ENCODE measurements at places on chromosomes 16 and 17. TPM values are rescaled to one million over a fixed set of nuclear protein-coding genes. Genes with fewer than 3 reads are reported as not detected.

- peak; percentile 1 for DNase-seq
Observed at GRCh38 chr16:57611706-57612105, 16.7 kb upstream of the ADGRG1 start.

- DNase-seq: no peak
Observed at GRCh38 chr17:41511116-41511515, 5.7 kb upstream of the KRT13 start.

GRCh38 chr17:37142294-37142896, 193.6 kb downstream of the AATF start:
- no peak for DNase-seq

DNA sequence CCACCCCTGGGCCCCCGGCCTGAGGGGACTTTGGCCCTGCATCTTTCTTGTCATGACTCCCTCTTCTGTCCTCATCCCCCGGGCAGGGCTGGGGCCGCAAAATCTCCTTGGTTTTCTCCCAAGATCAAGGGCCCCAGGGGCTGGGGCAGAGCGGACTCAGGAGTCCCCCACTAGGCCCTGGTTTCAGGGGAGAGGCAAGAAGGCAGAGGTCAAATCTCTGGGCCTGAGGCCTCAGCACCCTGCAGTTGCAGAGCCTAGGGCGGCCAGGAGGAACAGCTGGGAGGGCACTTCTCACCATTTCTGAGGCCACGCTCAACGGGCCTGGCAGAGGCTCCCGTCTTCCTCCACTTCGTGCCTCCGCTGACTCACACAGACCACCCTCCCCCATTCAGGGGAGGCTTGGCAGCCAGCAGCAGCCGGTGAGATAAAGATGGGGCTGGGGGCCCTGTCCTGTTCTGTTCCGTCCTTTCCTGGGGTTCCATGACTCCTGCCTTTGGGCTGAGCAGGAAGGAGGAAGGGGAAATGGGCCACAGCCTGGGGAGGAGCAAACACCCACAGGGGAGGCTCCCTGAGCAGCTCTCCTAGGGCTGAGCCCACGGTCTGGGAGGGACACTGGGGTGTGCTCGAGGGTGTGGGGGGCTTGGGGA, 12.4 kb downstream of the ZSCAN10 start:
- no peak for DNase-seq

DNA sequence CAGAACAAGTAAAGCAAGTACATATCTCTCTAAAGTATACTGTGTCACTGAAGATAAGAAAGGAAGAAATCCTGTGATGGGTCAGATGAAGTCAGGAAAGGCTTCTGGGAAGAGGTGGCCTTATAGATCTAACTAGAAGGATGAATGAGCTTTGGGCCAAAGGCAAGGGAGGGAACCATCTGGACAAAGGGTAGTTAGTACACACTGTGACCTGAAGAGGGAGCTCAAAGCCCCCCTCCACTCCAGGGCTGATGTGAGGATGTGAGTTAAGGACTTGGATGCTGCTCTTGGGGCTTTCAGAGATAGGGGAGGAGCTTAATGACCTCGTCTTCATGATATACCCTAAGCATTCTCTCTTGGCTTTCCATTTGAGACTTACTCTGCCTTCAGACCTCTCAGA, 185.3 kb upstream of the CACNG3 start:
- no peak for DNase-seq

DNA sequence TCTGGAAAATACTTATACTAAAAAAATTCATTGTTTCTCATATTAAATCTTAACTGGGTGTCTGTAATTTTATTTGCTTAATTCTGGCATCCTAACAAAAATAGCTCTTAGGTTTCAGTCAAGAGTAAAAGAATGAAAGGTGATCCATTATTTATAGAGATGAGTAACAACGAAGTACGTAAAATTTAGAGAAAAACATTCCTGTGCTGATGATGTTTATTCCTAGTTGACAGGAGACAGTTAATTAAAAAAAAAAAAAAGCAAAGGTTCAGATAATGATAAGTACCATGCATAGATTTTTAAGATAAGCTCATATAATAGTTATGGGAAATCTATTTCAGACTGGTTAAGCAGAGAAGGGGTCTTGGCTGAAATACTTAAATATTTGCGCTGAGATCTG, 50.8 kb downstream of the ABCA9 start:
- DNase-seq: no peak

Gene PRAC1
- not detected for total RNA-seq

DNA sequence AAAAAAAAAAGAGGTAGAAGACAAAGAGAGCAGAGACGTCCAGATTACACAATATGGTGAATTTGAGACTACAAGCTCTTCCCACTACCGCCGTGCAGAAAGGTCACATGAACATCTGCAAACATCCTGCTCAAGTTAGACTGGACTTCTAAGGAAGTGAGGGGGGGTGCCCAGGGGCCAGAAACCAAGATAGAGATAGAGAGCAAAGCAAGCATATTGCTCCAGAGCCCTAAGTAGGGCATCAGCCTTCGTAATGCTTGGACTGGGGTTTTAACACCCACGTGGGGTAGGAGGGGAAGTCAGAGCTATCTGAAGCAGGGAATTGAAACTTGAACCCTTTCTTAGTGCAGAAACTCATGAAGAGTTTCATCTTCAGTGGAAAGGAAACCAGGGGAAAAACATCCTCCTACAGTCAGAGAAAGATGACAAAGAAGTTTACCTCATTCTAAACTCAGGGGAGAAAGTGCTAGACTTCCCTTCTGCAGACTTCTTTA, 8.7 kb downstream of the CLEC19A start:
- DNase-seq: peak; percentile 81

Gene HES7
- total RNA-seq: not detected

Gene FZD2
- total RNA-seq: 8.7 TPM

DNA sequence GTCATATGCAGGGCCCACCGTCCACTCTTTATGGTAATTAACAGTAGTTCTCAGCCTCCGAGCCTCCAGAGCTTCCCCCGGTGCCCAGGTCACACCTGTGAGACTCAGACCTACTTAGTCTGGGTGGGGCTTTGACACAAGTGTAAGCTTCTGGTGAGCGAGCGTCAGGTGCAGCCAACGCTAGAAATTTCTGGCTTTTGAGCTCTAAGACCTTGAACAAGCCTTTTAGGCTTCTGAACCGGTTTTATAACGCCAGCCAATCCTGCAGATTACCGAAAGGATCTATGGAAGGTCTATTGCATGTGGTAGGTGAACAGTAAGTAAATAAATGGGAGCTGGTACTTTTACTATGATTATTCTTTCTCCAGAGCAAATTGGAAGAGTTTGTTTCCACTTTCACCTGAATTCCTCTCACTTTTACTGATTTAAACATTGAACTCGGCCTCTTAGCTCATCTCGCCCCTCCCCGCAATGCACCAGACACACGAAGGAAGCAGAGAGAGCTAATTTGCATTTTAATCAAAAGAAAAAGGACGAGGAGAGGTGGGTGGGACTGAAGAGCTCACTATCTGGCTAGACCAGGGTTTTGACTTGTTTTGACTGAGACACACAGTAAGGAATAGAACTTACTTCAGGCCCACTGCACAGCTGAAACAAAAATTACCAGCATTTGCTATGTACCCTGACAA, 47.1 kb downstream of the ABAT start:
- DNase-seq: no peak

Gene COX6A2
- not detected for total RNA-seq

Gene IRX5
- total RNA-seq: 23.3 TPM

Gene TM4SF5
- not detected for total RNA-seq

Gene RNU2-1
- total RNA-seq: 7,693 TPM

- DNase-seq: no peak
Observed at GRCh38 chr17:76500074-76500746, 1.0 kb downstream of the RHBDF2 start.

DNA sequence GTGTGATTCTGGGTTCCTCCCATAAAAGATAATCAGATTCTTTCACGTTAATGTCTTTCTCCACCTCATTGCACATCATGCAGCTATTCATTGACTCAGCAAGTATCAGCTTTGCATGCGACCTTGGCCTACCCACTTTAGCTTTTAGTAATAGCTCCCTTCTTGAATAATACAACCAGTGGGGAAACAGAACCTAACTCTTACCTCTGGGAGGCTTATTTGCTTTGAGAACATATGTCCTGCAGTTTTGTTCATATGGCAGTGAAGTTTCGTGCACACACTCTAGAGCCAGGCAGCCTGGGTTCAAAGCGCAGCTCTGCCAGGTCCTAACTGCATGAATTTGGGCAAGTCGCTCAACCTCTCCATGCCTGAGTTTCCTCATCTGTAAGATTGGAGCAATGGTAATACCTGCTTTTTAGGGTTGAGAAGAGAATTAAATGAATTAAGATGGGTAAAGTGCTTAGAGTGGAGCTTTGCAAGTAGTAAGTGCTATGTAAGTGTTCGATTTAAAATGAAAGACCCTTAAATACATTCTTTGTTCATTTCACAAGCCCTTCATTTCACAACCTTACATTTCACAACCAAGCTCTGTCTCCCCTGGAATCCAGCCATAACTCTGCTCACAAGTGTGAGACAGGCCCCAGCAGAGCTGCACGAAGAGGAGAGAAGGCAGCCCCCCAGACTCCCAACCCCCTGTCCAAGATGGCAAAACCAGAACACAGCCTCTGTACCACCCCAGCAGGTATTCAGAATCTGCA, 29.3 kb downstream of the MAPT start:
- DNase-seq: no peak

- no peak for DNase-seq
Observed at GRCh38 chr17:74815550-74816370, 39.6 kb upstream of the NAT9 start.

DNA sequence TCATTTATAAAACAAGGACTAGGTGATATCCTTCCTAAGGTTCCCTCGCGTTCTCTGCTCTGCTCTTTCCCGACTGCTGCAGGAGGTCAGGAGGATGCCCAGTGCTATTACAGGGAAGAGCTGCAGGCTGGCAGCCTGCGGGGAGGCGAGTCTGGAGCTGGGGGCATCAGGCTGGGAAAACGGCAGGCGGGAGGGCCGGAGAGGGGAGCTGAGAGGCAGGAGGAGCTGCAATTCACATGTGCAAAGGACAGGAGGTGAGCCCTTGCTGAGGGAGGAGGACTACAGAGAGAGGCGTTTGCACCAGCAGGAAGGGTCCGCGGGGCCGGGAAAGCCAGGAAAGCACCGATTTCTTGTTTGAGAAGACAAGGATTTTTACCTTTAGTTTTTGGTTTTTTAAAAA, 8.1 kb downstream of the ADAD2 start:
- no peak for DNase-seq

Gene PPP1R1B
- total RNA-seq: 25.1 TPM

DNA sequence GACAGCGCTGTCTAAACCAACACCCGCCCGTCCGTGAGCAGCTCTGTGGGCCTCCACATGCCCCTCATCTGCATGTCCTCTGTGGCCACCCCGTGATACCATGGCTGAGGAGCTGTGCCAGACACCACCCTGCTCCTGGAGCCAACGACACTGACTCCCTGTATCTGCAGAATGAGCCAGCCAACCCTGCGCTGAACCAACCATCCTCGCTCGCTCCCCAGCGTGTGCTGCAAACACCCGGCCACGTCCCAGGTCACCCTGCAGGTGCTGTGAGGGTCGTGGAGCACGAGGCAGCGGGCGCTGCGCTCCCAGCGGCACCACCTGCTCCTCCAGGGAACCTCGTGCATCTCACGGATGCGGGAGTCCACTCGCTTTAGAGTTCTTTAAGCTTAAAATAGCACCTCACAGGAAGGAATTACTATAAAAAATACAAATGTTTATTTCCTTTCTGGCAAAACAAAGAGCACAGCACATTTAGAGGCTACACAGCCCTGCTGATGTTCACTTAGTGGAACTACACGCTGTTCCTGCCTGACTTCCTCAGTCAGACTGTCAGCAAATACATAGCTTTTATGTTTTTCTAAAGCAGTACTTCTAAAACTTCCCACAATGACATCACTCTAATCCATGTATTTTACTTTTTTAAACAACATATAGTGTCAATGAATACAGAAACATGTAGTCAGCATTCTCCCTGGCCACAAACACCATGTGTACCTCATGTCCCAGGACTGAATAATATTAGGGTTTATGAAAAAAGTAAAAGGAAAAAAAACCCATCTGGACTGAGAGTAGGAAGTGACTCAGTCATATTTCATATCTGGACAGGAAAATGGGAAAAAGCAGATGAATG, 43.5 kb downstream of the MAP1LC3B start:
- DNase-seq: no peak

Gene CHST4
- total RNA-seq: 0.38 TPM

GRCh38 chr16:55825115-55825728, 7.7 kb downstream of the CES1 start:
- no peak for DNase-seq

DNA sequence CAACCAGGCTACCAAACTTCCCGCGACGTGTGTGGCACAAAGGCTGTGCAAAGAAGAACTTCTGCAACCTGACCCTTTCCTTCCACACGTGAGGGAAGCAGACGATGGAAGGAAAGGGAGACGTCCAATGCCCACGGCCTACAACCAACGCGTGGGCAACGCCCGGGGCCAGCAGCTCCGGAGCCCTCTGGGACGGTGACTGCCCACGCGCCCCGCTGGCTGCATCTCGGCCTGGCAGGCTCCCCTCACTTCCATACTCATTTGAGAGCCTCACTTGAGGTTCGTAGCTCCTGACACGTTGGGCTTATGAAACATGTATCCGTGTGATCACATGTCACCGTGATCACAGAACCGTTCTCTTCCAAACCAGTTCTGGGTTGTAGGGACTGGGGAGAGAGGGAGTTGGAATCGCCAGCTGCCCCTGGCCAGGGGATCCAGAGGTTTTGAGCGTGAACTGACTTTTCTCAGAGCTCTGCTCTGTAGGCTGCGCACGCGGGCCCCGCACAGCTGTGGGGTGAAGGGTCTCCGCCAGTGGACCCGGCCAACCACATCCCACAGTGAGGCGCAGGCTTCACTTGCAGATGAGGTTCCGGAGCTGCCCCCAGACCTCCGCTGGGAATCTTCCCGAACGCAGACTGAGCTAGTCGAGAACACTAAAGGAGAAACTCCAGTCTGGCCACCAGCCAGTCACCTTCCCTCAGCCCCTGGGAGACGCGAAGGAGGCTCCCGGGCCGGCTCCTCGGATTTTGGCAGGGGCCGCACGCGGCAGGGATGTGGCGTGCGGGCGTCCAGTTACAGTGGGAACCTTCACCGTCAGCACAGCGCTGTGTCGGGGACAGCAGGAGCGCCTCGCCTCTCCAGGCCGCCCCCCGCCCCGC, 1.0 kb downstream of the LMF1 start:
- peak; percentile 70 for DNase-seq

DNA sequence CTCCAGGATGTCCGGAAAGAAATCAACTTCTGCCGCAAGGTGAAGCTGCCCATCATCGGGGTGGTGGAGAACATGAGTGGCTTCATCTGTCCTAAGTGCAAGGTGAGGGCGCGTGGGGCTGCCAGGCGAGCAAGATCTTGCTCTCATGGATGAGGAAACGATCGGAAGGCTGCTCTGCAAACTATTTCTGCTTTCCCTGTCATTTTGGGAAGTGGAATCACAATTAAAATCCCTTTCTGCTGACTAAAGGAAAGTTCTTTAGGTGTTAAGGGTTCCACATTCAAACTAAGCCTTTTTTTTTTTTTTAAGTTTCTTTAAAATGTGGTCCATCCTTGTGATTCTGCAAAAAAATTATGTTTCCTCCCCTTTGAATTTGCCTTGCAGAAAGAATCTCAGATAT, 17.7 kb downstream of the NUBP1 start:
- no peak for DNase-seq

- no peak for DNase-seq
Observed at GRCh38 chr17:61130330-61130729, 269.3 kb upstream of the TBX2 start.

Gene TAC4
- total RNA-seq: not detected

Gene SLFN13
- 25.7 TPM for total RNA-seq

Gene UMOD
- not detected for total RNA-seq

All from upper lobe of right lung (tissue), 1 donor.